ENCODE measurements at places on chromosomes 5 and 9.

GRCh38 chr5:78735834-78736463 is 87.4 kb upstream of the LHFPL2 start:
- DNase-seq = no peak

- no peak for DNase-seq
These were observed 13.3 kb downstream of the CORO2A start for GRCh38 chr9:98178874-98179850.

DNA sequence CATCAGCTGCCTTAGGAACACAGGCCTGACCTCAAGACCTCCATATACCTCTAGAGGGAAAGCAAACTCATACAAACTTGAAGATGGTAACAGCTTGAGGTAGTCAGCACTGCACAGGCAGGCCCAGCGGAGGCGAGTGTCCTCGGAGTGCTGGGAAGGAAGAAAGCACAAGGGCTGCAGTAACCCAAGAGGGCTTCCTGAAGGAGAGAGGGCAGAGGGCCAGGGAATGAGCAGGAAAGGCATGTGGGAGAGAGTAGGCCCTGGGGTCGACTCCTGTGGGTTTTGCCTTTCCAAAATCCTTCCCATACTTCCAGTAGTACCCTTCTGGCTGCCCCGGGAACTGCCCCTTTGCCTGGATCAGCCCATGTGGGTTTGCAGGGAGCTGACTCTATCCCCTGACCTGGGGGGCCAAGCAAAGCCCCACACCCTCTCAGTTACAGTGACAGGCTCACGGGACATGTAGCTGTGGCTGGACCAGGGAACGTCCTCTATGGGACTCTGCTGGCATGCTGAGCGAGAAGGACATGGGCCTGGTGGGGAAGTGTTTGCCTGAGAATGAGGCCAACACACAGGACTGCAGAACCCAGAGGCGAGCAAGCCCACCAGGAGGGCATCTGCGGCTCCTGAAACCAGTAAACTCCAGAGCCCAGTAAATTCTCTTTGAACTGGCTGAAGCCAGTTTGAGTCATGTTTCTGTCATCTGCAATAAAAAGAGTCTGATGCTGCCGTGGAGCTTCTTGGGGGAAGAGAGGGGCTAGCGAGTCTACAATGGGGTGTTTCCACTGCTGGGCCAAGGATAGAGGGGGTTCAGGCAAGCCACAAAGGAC is 64.1 kb downstream of the COL23A1 start:
- no peak for DNase-seq

GRCh38 chr5:29485333-29485732 is 1708.2 kb upstream of the CDH6 start:
- DNase-seq = no peak

DNA sequence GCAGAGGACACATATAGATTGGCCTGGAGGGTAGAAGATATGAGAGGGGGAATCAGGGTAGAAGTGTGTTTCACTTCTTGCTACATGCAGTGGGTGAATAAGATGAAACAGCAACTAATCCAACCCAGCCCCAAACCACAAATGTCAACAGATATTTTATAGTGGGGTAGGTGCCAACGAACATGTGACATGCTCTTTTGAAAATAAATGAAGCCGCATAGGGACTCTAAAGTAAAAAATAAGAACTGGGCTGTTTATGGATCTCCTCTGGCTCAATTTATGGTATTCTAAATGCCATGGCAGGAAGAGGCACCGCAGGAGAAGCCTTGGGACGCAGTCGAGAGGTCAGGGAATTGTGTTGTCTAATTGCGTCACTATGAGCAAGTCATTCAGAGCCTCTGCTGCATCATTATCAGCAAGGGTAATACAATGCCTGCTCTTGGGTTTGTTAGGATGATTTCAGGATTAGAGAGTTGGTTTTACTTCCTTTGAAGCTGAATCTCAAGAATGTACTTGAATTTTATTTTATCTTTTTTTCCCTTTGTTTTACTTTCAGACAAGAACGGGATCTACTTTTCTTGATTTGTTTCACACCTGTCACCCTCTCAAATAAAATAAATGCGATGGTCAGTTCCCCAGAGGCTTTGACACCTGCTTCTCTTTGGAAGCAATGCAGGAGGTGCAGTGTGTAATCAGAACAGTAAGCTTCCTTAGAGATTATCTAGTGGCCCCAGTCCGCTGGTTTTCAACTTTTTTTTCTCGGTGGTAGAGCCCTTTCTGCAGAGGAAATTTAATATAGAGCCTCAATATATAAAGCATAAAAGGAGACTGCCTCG is 375.6 kb upstream of the CLINT1 start:
- DNase-seq = no peak

DNA sequence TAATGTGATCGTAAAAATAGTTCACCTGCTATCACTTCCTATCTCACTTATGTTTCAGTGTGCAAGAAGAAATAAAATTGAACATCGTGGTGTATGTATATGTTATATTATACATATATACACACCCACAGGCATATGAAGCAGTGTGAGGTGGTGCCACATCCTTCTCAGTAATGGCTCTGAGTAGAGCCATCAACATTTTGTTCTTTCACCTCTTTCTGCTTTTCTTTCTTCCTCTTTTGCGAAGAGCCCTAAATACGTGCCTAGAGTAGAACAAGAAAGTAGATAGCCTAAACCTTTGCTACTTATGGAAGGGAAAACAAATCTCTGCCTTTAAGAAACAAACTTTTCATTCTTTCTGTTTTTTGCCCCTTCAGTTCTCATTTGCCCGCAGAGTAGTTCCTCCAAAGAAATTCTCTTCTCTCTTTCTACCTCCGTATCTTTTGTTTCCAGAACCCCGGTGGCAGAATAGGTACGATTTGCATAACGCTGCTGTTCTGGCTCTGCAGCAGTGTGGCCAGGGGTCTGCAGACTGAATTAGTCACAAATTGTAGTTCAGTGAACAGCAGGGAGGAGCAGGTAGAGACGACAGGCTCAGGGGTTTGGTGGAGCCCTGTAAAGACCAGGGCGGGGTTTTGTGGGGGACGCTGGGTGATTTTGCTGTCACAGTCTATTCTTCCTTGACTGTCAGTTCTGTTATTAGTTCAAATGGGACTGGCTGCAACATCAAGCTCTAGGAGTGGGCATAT is 40.5 kb upstream of the PJA2 start:
- DNase-seq = no peak

- peak; percentile 69 for DNase-seq
These were observed 27.9 kb downstream of the PCDH1 start for GRCh38 chr5:141850244-141850768.

GRCh38 chr9:76901801-76902200 is 4.1 kb downstream of the PRUNE2 start:
- no peak for DNase-seq

DNA sequence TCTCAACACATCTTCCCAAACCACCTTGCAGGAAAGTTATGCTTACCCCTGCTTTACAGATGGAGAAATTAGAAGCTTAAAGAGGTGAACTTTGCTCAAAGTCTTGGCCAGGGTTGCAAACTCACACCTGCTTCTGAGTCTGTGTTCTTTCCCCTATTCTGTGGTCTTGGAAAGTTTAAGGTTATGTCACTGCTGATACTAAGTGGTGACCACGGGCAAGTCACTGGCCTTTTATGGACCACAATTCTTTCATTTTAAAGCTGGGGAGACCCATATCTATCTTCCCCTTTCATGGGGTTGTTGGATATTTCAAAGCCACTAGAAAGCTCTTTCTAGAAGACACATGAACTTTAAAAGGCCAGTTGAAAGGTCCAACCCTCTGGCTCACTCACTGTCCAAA is 95.4 kb upstream of the KLF4 start:
- no peak for DNase-seq

GRCh38 chr9:101977614-101978210 is 239.3 kb upstream of the GRIN3A start:
- no peak for DNase-seq

DNA sequence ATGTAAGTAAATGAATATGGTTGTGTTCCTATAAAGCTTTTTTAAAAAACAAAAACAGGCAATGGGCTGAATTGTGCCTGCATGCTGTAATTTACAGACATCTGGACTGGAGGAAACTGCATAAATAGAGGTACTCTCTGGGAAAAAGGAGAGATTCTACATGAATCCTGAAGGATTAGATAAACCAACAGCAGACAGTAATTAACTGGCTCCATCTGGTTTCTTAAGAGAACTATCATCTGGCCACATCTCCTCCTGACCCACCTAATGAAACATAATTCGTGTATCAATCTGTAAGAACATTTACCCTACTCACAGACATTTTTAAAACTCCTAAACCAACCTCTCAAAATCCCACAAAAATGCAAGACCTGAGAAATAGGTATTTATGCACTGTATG is 528.1 kb upstream of the ST8SIA4 start:
- DNase-seq = no peak

DNA sequence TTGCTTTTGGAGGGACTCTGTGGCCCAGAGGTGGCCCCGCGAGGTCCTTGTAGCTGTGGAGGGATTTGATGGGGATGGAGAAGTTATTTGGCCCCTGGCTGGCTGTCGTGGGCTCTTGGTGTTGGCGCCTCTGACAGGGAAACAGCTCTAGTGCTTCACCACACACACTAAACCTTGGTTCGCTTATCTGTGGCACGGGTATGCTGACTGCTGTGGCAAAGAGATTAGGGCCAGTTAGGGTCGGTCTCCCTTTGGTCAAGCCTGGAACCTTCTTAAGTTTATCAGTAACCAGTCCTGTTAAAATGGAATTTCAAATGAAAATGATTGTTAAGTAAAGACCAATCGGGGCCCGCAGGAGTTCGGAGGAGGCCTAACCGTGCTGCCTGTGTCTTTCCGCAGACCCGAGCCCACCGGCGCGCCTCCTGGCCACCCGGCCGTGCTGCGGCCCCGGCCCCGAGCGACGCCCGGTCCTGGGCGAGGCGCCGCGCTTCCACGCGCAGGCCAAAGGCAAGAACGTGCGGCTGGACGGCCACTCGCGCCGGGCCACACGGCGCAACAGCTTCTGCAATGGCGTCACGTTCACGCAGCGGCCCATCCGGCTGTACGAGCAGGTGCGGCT is 28.4 kb downstream of the NEURL1B start:
- DNase-seq = no peak

GRCh38 chr5:4717446-4717845 is 422.7 kb upstream of the ADAMTS16 start:
- no peak for DNase-seq

DNA sequence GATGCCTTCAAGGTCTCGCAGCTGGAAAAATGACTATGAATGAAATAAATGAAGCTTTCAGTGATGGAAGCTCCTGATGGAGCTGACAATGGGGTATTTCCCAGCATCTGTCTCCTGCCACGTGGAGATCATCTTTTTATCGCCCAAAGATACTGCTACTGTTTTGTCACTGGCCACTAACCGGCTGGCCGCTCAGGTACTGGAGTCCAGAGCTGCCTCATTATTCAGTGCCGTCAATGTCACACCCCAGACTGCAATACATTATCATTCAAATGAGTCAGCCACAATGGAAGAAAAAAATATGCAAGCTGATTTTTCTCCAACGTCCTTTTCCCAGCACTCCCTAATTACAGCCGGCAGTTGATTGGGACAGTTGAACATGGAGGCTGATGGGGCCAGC is 280.4 kb downstream of the ZSWIM6 start:
- DNase-seq = no peak

GRCh38 chr5:136115183-136115865 is 17.3 kb upstream of the SMAD5 start:
- DNase-seq = no peak

DNA sequence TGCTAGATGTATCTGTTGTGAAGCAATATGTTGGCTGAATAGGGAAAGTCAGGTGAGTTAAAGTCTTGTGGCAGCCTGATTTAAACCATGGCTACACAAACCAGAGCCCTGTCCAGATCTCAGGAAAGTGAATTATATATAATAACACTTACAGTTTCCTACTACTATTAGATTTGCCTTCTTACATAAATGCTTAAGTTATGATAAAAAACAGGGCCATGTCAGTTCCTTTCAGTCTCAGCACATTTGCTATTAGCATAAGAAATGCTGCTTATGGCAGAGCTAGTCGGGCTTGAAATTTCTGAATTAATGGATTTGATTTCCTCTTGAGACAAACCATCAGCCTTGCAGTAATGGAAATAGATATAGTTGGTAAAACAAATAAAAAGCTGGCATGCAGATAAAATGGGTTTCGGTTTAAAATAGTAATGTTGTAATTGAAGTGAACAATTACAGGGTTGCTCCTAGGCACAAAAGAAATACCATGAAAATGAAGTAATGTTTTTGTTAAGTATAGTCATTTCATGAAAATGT is 664.2 kb upstream of the ZNF608 start:
- DNase-seq = no peak

DNA sequence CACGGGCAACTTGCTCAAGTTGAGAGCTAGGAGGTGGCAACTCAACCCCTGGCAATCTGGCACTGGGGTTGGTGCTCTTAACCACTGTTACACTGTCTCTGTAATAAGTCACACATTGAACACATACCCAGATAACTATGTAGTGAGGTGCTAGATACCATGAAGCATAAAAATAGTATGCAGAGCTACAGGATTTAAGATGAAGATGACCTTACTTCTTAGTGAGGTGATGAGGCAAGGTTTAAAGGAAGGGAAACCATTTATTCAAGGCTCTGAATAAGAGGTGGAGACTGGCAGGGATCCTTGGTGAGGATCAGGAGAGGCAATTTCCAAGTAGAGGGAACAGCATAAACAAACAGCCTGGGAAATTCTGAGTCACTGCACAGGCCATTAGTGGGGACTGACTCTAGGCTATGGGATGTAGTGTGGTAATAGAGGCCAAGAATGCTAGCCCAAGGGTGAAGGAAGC is 67.6 kb upstream of the NR3C1 start:
- DNase-seq = no peak

DNA sequence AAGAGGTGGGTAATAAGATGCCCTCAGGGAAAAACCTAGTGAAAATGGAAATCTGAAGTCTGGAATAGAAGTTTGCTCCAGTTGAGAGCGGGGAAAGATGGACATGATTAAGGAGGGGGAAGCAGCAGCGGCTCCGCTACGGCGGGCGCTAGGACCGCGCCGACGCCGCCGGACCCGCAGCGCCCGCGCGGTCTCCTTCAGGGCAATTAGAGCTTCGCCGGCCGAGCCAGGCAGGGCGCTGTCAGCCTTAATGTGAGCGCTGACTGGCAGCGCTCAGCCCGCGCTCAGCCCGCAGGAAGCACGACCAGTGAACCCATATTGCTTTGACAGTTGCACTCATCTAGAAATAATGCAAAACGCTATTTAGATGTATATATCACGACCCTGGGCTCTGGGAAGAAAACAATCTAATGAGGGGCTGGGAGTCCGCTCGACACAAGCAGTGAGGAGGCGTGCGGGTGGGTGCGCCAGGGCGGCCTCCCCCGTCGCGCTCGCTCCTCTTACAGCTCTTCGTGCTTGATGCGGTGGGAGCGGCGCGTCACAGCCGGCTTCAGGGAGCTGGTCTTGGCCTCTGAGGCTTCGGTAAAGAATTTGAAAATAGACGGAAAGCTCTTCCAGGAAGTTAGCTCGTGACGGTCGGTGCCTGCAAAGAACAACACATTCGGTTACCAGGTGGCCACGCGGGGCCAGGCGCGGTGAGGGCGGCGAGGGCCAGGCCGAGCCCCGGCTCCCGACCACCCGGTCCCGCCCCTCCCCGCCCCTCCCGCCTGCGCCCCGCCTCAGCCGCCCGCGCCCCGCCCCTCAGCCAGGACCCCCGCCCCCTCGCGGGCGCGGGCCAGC is 37.7 kb downstream of the NR2F1 start:
- DNase-seq = peak; percentile 80

GRCh38 chr9:134712926-134713325 is 71.3 kb downstream of the COL5A1 start:
- no peak for DNase-seq

Data from natural killer cell treated with Interleukin-12 subunit alpha and Interleukin-12 subunit beta and Interleukin-15 and Interleukin-18, amount 100 ng/mL, for 72 hours (primary cell).